Stimulated activated CD4-positive, alpha-beta T cell treated with anti-CD3 and anti-CD28 coated beads, Interleukin-12 subunit alpha, Interleukin-12 subunit beta, amount 100 ng/mL, for 4 hours (primary cell): ENCODE measurements at places on chromosomes 16 and 17.

- DNase-seq: no peak
Observed at GRCh38 chr17:64004903-64005733, 7.0 kb downstream of the PRR29 start.

GRCh38 chr16:23907903-23908302 lies 72.1 kb downstream of the PRKCB start:
- no peak for DNase-seq

- DNase-seq: no peak
Observed at GRCh38 chr16:69326172-69326873, 4.1 kb downstream of the PDF start.

- DNase-seq: no peak
Observed at GRCh38 chr17:57360266-57360665, 103.9 kb downstream of the MSI2 start.

GRCh38 chr16:77171745-77172635 lies 19.0 kb upstream of the MON1B start:
- DNase-seq: no peak

DNA sequence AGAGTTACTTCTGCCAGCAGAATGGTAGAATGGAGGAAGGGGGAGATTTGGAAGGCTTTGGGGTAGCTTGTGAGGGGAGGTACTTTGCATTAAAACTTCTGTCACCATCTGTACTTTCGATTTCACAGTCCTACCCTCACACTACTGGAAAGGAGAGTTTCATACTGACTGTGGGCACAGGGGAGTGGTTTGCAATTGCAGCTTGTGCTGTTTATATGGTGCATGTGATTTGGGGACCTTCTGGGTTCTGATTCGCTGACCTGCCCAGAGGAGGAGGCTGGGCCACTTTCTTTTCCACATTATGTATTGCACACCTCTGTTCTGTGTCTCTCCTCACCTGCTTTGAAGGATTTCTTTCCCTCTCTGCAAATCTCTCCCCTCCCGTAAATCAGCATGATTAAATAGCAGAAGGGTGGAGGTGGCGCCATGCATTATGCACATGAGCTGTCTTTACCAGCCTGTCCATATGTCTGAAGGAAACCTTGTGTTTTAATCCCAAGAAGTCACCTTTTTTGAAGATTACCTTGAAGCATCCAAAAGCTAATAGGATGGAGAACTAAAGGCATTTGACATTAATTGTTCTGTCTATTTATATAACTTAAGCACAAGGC lies 90.9 kb downstream of the RBFOX1 start:
- no peak for DNase-seq

GRCh38 chr17:14203388-14203787 lies 33.3 kb downstream of the CDRT15 start:
- DNase-seq: no peak

GRCh38 chr17:29390851-29391631 lies 878 bp downstream of the TAOK1 start:
- no peak for DNase-seq

- DNase-seq: no peak
Observed at GRCh38 chr17:37276475-37276874, 99.3 kb upstream of the C17orf78 start.

GRCh38 chr17:15409721-15410250 lies 57.6 kb downstream of the CDRT4 start:
- DNase-seq: no peak

DNA sequence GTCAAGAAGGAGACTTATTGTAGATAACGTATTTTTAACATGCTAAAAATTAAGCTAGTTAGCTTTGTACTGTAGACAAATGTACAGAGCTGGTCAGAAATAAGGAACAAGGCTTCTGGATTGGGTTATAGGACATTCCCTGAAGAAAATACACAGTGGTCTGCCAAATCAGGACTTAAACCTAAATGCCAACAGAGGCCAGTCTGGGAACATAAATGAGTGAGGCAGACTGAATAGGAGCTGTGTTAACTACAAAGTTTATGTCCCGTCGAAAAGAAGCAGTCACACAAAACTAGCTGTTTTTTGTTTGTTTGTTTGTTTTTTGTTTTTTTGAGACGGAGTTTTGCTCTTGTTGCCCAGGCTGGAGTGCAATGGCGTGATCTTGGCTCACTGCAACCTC lies 120.4 kb upstream of the C17orf78 start:
- DNase-seq: no peak

GRCh38 chr17:48628649-48629410 lies 2.7 kb upstream of the HOXB9 start:
- DNase-seq: no peak
